ENCODE measurements at places on chromosomes 7 and 10.
A peak's percentile ranks its signal among the peaks of the same experiment; 100 is the strongest.

GRCh38 chr10:48776005-48776522 lies 91.4 kb downstream of the WDFY4 start:
- DNase-seq: no peak

DNA sequence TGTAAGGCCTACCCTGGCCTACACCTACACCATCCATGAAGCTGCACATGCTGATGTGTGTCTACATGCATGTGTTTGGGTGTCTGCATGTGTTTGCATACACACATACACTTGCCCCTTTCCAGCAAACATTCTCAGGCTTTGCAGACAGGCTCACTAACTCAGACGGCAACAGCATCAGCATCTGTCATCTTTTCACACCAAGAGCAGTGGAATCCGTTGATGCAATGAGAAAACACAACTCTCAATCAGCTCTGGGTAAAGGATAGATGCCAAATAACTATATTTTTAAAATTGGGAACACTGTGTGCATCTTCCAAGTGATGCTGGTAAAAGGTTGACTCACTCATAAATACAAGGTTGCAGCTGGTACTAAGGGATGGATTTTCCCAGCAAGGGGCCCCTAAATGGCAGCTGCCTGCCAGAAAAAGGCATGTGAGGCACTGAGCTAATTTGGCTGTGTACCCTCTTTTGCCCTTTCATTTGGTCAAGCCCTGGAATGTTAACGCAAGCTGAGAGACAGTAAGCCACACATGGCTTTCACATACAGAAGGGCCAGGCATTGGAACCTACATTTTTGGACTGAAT lies 296.3 kb upstream of the NPSR1 start:
- DNase-seq: no peak

GRCh38 chr7:101817471-101818286 lies at the start of gene CUX1:
TSS of gene CUX1 (plus strand) at chr7:101817626. CDS start at chr7:101817640, 14 bp downstream.
- peak; percentile 86 for DNase-seq

DNA sequence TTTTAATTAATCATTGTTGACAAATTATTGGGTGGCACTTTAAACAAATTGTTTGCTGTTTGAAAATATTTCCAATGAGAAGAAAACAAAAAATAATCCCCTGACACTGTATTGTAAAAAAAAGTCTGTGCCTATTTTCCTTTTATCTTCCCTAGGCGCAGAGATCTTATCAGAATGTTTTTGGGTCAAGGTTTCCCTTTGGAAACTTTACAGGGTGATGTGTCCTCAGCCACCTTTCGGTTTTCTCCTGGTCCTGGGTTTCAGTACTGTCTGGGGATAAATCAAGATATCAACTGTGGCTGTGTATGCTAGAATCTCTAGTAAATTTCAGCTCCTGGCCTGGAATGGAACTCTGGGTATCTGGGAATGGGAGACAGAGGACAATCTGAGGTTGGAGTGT lies 1.4 kb downstream of the ZNF107 start:
- no peak for DNase-seq

- peak; percentile 20 for DNase-seq
Measured at GRCh38 chr7:22445140-22445743, 54.7 kb downstream of the STEAP1B start.

GRCh38 chr10:9853405-9854355 lies 1164.0 kb upstream of the CELF2 start:
- no peak for DNase-seq

DNA sequence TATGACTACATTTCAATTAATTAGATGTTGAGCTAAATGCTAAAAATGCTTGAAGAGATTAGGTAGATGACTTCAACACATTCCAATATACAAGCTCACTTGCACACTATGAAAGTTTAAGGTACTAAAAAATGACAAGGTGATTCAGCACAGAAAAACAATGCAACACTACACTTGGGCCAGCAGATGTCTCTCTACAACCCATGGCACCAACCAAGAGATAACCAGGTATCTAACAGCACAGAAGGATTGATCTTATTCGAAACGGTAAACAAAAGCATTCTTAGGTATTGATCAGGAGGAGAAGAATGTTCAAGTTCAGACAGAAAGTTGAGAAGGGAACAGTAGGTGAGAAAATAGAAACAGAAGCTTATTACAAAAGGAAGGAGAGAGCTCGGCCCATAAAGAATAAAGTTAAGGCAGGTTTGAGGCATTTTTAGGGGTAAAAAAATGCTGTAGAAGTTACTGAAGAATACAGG lies 248.2 kb upstream of the KLF14 start:
- peak; percentile 58 for DNase-seq

DNA sequence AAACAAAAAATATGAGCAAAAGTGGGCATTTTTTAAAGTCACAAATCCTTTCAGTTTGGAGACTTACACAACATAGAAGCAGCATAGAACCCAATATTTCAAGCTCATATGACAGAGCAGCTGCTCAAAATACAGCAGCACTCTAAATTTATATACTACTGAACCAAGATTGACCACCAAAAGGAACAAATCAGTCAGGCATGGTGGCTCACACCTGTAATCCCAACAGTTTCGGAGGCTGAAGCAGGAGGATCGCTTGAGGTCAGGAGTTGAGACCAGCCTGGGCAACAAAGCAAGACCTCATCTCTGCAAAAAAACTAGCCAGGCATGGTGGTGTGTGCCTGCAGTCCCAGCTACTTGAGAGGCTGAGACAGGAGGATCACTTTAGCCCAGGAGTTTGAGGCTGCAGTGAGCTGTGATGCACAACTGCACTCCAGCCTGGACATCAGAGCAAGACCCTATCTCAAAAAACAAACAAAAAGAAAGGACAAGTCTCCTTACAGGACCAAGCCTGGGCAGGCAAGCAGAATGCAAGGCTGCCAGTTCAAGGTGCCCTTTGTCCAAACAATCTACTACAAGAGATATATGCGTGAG lies 40.0 kb downstream of the PARD3 start:
- DNase-seq: no peak

All from fibroblast of the aortic adventitia (primary cell).